ENCODE measurements at places on chromosomes 12 and 14.

DNA sequence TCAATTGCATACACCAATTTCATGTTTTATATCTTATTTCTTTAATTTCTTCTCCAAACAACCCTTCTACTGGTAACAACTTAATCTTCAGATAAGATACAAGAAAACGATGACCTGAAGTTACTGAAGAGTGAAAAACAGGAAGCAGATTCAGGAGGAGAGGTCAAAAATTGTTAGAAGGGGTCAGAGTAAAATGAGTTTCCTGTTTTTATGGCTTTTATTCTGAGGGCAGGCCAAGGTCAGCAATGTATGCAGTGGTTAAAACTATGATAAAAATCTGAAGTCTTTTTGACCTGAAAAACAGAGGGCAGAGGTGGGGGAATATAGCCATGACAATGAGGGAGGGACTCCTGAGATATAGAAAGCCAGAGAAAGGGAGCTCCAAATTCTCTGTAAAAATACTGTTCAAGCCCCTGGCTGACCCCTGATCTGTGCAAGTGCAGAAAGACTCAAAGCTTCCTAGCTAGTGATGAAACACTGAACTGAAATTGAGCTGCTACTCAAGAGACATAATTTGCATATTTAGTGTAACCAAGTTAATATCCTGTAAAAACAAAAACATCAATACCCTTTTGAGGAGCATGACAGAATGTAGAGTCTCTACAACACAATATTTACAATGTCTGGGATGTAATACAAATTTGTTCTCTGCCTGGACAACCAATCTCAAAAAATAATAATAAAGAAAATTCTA lies 514.3 kb upstream of the SEL1L start:
- no peak for DNase-seq

DNA sequence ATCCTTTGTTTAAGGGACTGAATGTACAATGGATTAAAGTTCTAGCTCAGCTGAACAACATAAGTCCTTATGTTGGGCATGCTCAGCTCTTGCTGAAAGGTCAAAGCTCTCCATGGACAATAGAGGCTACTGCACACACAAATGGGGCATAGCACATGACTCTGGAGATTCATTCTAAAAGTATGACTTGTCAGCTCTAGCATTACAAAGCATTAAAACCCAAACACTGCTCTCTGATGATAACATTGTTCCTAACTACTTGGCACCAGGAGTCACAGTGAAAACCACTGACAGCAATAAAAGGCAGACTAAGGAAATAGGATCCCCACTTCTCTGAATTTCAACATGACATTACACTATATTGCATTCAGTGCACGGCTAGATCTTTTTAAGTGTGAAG lies 21.9 kb upstream of the FSCB start:
- DNase-seq = no peak

DNA sequence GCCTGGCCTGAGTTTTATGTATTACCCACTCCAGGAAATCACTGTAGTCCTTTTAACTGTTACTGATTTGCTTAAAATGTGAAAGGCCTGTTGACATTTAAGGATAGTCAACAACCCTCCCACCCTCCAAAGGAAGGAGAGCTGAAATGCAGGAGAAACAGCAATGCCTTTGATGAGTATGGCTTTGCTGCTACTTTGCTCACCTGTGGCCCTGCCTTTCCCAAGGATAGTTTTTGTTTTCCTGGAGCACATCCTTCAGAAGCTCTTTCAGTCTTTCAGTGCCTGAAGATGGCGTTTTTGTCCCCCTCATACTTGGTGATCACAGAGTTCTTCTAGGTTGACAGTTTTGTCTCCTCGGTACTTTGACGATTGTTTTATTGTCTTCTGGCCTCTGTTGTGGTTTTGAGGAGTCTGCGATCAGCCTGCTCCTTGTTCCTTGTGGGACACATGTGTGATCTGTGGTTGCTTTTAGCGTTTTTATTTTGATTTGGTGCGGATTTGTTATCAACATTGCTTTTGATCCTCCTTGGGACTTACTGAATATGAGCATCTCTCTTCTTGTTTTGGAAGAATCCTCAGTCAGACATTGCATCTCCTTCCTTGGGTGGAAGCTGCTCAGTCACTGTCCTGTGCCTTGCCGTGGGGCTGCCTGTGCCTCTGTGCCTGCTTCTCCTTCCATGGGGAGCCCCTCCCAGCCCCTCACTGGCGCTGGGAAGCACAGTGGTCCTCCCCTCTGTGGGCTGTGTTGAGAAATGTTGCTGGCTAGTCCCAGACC lies 17.2 kb downstream of the PACS2 start:
- no peak for DNase-seq

- no peak for DNase-seq
Observed at GRCh38 chr12:56721216-56721615, 3.9 kb downstream of the NACA start.

DNA sequence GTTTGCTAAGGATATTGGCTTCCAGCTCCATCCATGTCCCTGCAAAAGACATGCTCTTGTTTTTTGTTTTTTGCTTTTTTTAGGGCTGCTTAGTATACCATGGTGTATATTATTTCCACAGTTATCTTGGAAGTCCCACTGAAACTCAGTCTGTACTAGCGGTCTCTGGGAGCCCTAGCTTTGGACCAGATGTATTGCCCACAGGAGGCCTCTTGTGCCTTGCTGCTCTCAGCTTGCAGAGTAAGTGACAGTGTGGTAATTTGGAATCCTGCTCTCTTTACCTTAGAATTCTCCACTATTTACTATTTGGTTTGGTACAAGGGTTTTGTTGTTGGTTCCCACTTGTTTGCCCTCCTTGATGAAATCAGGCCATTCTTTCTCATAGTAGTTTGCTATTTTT lies 1022.9 kb downstream of the LRFN5 start:
- no peak for DNase-seq

DNA sequence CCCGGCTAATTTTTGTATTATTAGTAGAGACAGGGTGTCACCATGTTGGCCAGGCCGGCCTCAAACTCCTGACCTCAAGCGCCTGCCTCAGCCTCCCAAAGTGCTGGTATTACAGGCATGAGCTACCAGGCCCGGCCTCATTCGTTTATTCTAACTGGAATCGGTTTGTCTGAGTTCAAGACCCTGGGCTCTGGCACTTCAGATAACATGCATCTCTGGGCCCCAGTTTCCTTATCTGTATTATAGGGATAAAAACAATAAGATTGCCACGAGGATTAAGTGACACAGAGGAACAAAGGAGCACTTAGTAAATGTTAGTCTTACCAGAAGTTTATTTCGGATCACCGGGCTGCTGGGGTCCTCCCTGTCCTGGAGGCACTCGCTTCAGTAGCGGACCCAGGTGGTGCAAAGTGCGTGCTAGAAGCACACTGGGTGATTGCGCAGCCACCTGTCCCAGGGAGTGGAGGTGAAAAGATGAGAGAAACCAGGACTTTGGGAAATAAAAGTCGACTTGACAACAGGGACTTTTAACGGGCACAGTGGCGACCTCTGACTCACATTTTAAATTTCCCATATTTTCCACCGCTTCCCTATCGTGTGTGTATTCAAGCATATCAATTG lies 37.5 kb downstream of the ACACB start:
- DNase-seq = no peak

GRCh38 chr12:67512061-67512460 lies 136.5 kb upstream of the DYRK2 start:
- DNase-seq = no peak

GRCh38 chr12:52926596-52927234 lies 21.8 kb upstream of the KRT8 start:
- no peak for DNase-seq

- no peak for DNase-seq
Observed at GRCh38 chr12:99498756-99499155, 148.8 kb upstream of the GARIN6 start.

- DNase-seq = no peak
Observed at GRCh38 chr12:32542428-32543229, 136.5 kb upstream of the DNM1L start.

DNA sequence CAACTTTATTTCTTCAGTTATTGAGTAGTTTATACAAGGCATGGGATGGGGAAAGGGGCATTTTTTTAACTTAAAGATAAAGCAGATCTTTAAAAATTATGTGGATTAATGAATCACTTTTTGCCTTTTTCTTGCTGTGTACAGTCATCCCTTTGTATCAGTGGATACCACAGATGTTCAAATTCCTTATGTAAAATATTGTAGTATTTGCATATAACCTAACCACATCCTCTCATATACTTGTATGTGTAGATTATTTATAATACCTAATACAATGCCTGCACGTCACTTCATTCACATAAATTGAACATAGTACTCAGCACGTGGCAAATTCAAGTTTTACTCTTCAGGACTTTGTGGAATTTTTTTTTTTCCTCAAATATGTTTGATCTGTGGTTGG lies 66.5 kb upstream of the MON2 start:
- no peak for DNase-seq

- no peak for DNase-seq
Observed at GRCh38 chr12:32519047-32519446, 119.7 kb downstream of the FGD4 start.

- DNase-seq = no peak
Observed at GRCh38 chr14:22547313-22547947, 41.6 kb downstream of the DAD1 start.

DNA sequence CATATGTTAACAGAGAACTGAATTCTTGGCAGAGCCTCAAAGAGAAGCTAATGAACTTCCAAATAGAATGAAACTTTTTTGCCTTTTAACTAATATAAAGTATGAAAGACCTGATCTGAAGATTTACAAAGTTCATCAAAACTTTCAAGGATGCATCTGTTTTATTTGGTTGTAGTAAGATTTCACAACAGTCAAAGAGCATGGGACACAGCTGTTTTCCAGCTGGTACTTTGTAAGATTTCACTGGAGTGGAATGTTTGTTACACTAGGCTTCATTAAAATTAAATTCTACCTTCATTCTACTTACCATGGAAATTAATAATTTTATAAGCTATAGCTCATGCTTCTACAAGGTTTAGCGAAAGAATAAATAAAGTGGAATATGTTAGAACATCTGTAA lies 351.2 kb downstream of the SLC6A15 start:
- DNase-seq = no peak
